ENCODE measurements at places on chromosomes 12 and 14.

DNA sequence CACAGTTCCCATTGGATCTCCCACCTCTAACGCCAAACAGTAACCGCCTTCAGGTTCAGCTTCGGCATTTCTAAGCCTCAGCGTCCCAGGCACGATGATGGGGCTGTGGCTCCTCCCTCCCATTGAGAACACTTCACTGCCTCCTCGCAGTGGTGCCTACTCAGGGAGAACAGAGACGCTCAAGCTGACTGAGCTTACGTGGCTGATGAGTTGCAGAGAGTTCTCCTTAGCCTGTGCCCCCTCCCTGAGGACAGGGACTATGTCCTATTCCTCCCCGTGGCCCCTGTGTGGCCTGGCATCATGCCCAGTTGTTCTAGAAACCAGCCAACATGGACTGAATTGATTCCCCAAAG is 87.0 kb downstream of the ITPK1 start:
- DNase-seq: no peak

- no peak for DNase-seq
Measured at GRCh38 chr12:102026728-102027127, 35.1 kb downstream of the WASHC3 start.

DNA sequence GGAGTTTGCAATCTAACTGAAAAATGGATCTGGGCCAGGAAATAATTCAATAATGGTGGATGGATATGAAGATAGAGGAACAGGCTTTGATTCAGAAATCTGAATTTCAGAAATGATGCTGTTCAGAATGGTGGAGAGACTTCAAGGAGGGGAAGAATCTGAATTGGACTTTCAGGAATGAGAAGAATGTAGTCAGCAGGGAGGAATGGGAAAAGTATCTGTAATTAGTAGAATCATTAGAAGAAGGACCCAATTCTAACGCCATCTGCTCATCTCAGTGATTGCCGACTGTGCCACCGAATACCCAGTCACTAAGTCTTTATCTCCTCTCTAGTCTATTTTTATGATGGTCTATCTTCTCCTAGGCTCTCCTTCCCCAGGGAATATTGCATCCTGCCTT is 363.2 kb downstream of the GALC start:
- DNase-seq: no peak

GRCh38 chr12:39341761-39342160 is 101.2 kb downstream of the KIF21A start:
- no peak for DNase-seq

GRCh38 chr14:88698651-88699050 is 94.1 kb downstream of the EML5 start:
- no peak for DNase-seq

DNA sequence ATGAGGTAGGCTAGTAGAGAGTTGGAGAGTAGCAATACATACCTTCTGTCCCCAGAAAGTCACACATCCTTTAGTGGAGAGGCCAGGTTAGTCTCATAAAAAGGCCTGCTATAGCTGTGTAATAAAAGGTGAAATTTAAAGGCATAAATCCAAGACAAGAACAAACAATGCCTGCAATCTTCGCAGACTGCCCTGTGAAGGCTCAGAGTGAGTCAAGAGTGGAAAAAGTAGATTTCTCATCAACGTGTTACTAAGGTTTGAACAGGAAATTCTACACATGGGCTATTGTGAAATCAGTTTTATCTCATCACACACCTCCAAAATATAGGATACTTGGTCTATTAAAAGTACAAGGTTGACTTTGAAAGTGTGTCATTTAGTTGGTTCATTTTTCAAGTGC is at the start of gene KLRC1:
TSS of gene KLRC1 (minus strand) at position 222 of the 400 bp plus-strand sequence. CDS start 2,221 bp downstream, outside the sequence.
- DNase-seq: no peak

DNA sequence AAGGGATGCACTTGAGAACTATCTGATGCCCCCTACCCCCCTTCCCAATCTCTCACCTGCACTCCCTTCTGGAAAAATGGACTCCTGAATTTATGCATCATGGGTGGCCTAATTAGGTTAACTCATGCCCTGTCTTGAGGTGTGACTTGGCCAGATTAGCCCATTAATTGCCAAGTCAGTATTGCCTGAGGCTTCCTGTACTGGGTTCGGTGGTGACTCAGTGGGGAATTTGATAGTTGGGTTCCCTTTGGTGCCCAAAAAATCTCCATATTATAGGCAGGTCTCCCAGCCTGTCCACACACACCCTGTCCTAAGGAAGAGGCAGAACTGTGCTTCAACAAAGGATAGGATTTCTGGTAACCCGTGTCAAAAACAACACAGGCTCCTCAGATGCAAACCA is 146.1 kb downstream of the CHST11 start:
- DNase-seq: no peak

DNA sequence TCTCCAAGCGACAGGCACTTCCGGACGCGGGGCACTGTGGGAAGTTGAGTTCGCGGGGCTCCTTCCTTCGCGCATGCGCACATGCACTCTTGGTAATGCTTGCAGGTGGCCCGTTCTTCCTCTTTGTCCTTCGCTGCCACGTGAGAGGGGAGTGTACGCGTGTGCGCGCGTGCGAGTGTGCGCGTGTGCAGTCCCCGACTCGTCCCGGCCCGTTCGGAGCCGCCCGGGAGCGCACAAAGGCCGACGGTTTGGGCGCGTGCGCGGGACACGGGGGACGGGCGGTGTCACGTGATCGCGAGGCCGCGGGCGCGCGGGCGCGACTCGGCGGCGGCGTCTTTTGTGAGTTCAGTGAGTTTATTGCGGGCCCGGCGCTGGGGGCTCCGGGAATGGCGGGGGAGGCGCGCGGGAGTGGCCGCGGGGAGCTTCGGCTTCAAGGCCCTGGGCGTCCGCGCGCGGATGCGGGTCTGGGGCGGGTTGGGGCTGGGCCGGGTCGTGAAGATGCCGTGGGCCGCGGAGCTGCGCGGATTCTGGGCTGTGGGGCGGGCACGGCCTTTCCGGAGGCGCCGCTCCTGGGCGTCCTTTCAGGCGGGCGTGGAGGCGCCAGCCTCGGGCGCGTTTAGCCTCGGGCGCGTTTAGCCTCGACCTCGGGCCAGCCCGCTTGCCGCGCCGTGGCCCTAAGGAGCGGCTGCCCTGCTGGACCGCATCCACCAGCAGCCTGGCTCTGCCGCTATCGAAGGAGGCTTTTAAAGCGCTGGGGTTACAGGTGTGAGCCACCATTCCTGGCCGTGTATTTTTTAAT is at the start of gene ZNF84:
TSS of gene ZNF84 (plus strand) at position 303 of the 799 bp plus-strand sequence. CDS start 3,959 bp downstream, outside the sequence.
- DNase-seq: peak; percentile 92

DNA sequence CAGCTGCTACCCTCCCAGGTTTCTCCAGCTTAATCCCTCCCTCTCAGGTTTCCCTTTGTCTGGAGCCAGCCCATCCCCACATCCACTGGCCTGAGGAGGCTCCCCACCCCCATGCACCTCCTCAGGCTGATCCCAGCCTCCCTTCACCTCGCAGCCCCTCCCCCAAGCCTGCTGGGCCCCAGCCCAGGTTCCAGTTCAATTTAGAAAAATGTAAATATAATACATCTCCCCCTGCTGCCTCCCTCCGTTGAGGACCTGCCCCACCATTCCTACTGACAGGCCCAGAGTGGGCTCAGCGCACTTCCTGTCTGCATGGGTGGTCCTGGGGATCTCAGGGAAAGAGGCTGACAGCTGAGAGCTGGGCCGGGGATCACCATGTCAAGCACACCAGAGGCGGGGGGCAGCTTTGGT is 155.8 kb downstream of the NTF3 start:
- DNase-seq: no peak

GRCh38 chr14:75770635-75771034 is 109.6 kb downstream of the TTLL5 start:
- DNase-seq: no peak

DNA sequence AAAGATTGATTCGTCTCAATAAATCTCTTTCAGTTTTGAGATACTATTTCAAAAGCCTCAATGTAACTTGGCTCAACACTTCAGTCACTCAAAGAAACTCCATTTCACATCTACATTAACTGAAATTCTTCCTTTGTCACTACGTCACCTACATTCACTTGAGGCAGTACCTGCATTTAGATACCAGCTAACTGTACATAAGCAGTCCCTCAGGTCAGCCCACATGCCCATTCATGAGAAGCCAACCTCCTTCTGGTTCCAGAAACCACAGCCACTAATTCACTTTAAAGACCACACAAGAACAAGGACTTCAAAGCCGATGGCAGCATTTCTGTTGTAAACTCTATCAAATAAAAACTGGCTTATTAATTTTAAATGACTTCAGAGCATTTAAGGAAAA is 43.0 kb downstream of the SETD3 start:
- no peak for DNase-seq

GRCh38 chr14:74974364-74975058 is 19.1 kb upstream of the PGF start:
- no peak for DNase-seq

- DNase-seq: no peak
Measured at GRCh38 chr12:60421741-60422140, 825.9 kb downstream of the SLC16A7 start.

DNA sequence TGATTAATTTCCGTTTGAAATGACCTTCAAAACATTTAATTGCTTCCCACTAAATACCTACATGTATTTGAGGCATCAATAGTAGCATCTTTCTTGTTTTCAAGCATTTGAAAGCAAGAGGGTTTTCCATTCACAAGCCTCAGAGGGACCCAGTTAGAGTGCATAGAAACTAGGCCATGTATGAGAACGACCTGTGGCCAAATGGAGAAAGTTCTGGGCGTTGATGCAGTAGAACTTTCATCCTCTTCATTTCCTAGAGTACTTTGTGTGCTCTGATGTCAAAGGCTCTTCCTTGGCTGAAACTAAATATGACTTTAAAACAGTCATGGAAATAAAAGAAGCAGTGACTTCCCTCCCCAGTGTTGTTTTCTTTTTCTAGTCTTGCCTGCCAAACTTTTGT is 944 bp upstream of the DHRS7 start:
- no peak for DNase-seq

DNA sequence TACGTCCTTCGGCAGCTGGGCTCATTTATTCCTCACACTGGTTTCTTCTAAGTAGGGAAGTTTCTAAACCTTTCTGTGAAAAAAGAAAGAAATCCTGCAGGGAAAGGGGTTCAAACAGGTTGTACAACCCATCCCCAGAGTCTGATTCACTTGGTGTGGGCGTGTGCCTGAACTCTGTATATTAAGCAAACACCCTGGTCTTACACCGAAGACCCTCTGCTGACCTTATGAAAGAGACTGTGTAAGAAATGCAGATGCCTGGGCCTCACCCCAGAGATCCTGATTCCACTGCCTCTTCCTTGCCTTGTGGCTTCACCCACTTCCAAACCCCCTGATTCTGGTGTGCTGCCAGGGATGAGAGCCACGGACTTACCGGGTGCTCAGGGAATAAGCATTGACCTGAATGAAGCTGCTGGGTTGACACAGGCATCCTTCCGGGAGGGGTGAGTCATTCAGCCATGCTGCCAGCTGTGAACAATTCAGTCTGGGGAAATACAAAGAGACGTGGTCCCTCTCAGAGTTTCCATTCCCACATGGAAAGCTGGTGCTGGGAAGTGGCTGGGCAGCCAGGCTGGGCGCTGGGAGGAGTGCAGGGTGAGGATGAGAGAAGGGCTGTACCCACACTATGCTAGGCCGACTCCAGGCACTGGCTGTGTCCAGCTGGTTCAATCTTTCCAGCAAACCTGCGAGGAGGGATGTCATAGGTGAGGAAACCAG is 26.5 kb upstream of the ACTN1 start:
- DNase-seq: no peak

DNA sequence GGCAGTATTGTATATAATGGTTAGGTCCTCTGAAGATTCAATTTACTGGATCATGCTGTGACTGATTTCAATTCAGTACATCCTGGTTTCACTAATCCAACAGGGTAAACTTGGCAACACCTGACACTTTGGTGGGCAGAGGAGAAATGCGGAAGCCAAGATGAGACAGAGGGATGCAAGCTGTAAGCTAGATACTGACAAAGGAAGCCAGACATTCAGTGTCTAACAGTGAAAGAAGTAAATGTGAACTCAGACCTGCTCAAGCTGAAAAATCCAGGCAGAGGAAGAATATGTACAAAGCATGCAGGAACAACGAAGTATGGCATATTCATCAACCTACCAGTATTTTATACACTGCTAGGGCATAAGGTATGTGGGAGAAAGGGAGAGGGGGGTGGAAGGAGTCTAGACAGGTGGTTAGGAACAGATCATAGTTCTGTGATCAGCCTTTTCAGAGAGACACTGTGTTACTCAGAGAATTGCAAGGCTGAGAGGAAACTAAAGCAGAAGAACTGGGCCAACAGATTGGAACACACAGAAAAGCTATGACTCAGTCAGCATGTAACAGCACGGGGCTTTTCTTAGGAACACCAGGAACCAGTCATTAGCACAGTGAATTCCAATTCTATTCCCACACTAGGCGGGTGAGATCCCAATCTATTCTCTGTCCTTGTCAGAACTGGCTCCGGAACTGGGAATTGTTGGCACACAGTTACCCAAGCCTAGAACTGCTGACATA is 40.3 kb downstream of the NELL2 start:
- DNase-seq: no peak

DNA sequence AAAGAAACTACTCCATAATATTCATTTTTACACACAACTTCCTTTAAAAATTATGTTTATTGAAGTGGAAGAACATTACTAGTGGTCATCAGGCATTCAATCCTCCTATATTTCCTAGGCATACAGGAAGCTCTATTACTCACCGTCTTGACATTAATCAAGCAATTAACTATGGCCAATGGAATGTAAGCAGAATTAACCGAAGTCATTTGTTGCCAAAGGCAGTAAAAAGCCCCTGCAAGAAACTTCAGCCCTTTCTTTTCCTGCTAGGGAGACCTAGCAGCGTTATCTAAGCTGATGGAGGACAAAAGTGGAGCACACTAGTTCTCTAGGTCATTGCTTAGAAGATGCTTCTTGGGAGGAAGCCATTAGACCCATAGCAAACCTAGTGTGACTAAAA is 399.6 kb downstream of the KCNH5 start:
- DNase-seq: no peak

- peak; percentile 29 for DNase-seq
Measured at GRCh38 chr12:8032242-8033152, at the start of gene FOXJ2. TSS of gene FOXJ2 (plus strand) at chr12:8032716. CDS start at chr12:8039833, 7,117 bp downstream.

DNA sequence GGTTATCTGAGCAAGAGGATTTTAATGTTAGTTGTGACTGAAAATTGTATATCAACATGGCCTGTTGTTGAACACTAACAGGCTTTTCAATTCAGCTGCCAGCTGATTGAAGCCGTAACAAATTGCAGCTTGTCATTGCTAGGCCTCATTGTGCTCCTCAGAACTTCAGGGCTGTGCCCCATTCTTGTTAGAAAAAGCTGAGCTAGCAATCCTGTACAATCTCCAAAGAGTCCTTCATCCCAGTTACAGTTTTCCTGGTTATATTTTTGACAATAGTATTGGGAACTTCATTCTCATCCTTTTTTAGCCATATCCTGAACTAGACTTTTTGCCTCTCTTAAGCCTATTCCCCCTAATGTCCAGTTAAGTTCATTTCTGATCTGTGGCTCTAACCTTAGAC is 564.1 kb upstream of the ATXN7L3B start:
- no peak for DNase-seq

DNA sequence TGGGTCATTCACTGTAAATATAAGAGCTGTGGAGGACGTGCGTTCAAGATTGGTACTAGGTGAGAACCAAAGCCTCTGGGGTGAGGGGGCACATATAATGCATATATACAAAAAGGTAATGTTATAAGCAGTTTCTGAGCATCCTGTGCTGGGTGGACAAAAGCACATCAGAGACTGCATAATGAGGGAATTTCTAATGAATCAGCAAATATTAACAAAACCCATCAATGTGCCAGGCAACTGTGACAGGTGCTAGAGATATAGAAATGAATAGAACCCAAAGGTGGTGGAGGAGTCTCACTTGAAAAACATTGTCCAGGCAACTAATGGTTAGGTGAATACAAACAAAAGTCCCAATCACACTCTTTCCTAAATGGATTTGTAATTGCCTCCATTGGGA is 74.7 kb downstream of the GPR65 start:
- no peak for DNase-seq

Data from NCI-H1694 treated with DMSO at 0.1 percent for 48 hours (cell line).